Amniotic stem cell (primary cell): ENCODE measurements at places on chromosomes 2 and 18.

GRCh38 chr2:200625958-200626363, 40.1 kb downstream of the AOX1 start:
- DNase-seq = no peak

DNA sequence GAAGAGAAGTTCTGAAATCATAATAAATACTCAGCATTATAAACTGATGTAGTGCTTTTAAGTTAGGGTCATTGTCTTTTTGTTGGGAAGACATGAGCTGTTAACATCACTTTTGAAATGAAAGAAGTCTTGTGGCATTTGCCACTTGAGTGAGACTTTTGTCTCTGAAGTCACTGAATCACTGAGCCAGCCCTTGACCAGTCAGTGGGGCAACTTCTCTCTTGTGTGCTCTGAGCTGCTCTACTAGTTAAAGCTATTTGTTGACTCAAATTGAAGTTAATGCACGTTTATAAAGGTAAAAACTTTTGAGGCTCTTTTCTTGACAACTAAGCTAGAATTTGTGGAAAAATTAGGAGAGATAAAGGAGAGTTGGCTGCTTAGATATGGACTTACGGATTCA, 6.7 kb downstream of the WDR43 start:
- DNase-seq = no peak

GRCh38 chr2:74429487-74430451, 8.2 kb downstream of the WDR54 start:
- DNase-seq = no peak

GRCh38 chr2:164522561-164522981, 98.7 kb downstream of the GRB14 start:
- no peak for DNase-seq

- DNase-seq = no peak
Observed at GRCh38 chr2:133177196-133177595, 391.1 kb downstream of the NCKAP5 start.

GRCh38 chr18:69128566-69128965, 272.1 kb upstream of the DOK6 start:
- no peak for DNase-seq

GRCh38 chr2:100785626-100786296, 34.2 kb upstream of the NPAS2 start:
- no peak for DNase-seq

DNA sequence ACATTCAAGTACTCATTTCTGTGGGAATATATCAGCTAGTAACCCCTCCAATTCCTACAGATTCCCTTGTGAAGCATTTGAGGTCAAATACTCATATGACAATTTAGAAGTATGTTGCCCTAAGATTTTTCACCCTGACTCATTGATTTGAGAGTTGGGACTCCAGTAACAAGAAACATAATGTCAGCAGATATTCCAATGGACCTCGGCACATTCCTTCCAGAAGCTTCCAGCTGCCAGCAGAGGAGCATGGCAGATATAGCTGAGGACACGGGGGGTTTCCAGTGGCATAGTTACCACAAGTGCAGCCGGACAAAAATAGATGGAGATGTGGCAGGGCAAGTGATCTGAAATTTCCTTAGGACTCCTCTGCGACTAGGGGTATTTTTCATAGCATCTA, 101.9 kb upstream of the ARHGAP28 start:
- no peak for DNase-seq

GRCh38 chr2:85033388-85033787, 62.4 kb downstream of the KCMF1 start:
- DNase-seq = no peak

DNA sequence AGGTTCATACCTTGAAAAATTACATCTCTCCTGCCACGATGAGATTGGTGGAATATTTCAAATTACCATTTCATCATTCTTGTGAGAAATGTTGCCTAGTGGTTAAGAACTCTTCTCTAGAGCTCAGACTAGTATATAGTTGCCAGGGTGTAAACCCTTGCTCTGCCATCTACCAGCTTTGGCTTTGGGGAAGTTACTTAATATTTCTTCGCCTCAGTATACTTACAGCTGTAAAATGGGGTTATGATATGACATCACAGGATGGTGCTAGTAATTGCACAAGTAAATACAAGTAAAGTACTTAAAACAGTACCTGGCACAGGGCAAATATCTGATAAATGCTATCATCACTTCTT, 1.5 kb downstream of the SPOPL start:
- DNase-seq = no peak
